ENCODE measurements at places on chromosomes 1 and 21.

DNA sequence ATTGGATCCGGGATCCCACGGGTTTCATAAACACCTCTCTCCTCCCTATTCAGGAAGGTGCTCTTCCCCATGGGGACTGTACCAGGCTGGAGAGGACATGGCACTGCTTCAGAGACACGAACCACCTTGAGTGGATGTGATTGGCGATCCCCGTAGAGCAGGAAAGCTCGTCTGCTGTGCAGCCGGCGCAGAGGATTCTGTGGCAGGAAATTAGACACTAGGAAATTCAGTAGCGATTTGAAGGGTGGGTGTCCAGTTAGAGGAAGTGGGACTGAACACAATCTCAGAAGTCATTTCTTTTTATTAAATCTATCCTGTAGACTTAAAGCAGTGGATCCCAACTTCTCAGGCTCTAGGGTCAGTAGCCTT, 767 bp downstream of the PDIK1L start:
- DNase-seq, result no peak

GRCh38 chr1:206935491-206936067, 10.7 kb downstream of the PIGR start:
- peak; percentile 69 for DNase-seq

GRCh38 chr21:46127239-46128105, 27.9 kb downstream of the FTCD start:
- no peak for DNase-seq

DNA sequence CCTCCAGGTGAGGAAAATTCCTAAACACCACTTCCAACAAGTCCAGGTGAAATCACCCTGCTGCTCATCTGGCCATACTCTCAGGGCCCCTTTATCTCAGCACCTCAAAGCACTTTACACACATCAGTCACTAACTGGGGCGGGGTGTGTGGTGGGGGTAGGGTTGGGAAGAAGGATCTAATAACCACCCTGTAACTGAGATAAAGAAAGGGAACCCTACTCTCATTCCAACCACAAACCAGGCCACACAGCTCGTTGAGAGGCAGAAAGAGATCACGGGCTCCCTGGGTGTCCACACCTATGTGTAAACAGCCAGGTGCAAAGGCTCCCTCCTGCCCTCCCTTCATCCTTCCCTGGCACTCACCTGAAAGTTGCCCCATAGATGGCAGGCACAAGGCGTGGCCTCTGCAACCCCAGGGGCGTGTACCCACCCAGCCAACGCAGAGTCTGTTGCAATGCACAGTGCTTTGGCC, 20.4 kb downstream of the GPR161 start:
- DNase-seq, result no peak

DNA sequence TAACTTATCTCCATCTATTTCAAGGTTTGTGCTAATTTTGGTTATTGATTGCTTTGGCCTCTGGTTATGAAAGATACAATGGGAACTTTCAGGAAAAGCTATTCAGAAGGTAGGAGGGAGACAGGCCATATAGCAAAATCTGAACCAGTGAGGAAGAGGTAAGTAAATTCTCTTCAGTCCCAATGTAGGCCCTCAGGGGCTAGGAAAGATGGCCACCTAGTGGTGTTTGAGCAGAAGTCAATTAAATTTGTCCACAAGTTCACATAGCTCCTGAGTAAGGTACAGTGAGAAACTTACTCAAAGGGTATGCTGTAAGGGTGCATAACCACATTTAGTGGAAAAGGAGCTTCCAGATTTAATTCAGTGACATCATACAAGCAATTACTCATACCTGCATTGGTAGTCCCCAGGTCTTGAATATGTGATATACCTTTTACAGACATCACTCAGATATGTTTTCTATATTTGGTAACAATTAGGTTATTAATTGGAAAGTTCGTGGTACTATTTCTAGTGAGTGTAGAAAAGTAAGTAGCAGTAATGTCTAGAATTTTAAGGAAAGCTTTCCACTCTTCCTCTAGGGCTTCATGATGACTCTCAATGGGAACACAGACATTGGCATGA, 21.4 kb upstream of the FMO1 start:
- DNase-seq, result peak; percentile 60

GRCh38 chr1:93611668-93612067, 70.0 kb downstream of the BCAR3 start:
- no peak for DNase-seq

DNA sequence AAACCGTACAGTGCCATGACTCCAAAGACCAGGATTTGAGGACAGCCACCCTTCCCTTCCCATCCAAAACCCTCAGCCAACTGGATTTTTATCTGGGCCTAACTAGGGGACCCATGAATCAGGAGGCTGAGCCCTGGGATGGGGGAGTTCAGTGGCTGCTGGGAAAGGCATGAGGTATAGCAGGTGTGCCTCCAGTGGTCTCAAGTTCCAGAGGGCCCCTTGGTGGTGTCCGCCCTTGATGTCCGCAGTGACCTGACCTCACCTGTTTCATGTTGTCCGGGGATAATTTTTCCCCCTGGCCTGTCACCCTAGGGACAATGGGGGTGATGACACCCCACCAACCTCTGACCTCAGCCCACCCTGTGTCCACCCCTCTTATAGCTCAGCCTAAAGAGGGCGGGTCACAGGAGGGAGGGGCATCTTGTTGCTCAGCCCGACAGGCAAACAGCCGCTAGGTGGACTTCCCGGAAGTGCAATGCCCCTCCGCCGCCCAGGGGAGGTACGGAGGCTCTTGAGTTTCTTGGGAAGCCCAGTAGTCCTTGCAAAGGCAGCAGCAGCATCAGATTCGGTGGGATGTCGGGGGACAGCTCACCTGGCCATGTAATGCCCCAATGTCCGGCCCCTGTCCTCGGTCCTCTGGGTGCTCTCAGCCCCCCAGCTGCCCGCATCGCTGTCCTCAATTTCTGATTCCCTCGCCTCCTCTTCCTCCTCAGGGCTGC, 13.8 kb upstream of the IL22RA1 start:
- no peak for DNase-seq

Data from ACHN (cell line).